Fibroblast of the conjunctiva (primary cell): ENCODE measurements at places on chromosomes 16 and 17.

- DNase-seq: no peak
These were observed 45.1 kb upstream of the ZNF750 start for GRCh38 chr17:82884970-82885353.

DNA sequence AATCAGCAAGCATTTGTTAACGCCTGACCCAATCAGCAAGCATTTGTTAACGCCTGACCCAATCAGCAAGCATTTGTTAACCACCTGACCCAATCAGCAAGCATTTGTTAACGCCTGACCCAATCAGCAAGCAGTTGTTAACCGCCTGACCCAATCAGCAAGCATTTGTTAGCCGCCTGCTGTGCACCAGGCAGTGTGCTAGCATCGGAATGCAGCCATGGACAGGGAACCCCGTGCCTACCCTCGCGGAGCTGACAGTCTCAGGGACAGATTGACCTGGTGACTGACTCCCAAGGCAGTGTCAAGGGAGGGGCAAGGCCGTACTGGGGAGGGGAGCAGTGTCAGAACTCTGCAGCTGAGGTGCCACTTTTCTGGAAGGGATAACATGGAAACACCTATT lies 66.9 kb downstream of the ABR start:
- DNase-seq: no peak

- no peak for DNase-seq
These were observed 1.9 kb downstream of the CBX2 start for GRCh38 chr17:79779661-79780365.

DNA sequence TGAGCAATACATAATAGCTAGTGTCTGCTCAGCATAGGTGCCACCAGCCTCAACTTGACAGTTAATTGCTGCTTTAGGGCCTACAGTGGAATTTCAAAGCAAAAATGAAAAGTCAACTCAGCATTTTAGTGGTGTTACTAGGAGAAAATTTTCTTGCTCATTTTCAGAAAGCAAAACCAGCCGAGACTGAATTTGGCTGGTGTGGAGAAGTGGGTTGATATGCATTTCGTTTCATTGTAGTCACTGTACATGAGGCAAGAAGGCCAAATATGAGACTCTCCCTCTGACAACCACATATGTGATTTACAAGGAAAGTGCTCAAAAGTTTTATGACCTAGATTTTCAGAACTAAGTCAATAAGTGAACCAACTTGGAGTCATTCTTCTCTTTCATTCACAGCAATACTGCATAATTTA lies 54.0 kb downstream of the DUSP14 start:
- DNase-seq: no peak

- DNase-seq: peak; percentile 63
These were observed 19.1 kb upstream of the STAC2 start for GRCh38 chr17:39244600-39245570.

GRCh38 chr17:70171159-70171558 lies 1.8 kb downstream of the KCNJ2 start:
- DNase-seq: no peak

DNA sequence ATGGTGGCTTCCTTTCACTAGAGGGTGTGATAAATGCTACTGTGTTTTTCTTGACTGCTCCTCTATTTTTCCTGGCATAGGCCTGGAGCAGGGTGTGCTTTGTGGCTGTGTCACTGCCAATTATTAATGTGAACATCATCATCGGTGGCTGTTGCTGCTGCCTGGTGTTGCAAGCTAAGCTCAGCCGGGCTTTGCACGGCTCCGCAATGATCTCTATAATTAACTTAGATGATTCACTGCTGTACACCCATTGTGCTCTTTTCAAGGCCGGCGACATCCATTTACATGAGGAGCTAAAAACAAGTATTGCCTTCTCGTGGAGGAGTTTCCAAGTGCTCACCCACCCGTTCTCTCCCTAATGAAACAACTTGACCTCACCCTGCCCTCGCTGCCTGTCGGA lies 160.1 kb upstream of the IRX3 start:
- peak; percentile 85 for DNase-seq

GRCh38 chr16:86980644-86981043 lies 336.5 kb downstream of the C16orf95 start:
- DNase-seq: no peak

- DNase-seq: no peak
These were observed 3.2 kb downstream of the TPSG1 start for GRCh38 chr16:1221628-1222552.

DNA sequence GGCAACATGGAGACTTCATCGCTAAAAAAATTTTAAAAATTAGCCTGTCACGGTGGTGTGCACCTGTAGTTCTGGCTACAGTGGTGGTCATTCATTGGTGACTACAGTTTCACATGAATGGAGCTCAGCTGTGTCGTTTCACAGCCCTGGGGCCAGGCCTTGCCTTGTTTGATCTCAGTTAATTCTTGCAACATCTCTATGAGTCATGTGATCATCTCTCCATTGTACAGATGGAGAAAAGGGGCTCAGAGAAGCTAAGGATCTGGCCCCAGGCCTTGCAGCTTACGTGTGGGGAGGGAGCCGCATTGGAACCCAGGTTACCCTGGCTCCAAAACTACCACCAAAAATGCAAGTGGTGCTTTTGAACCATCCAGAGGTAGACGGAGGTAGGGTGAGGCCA lies 49.4 kb downstream of the GDE1 start:
- no peak for DNase-seq

GRCh38 chr16:49458656-49459445 lies 85.2 kb downstream of the C16orf78 start:
- DNase-seq: no peak

DNA sequence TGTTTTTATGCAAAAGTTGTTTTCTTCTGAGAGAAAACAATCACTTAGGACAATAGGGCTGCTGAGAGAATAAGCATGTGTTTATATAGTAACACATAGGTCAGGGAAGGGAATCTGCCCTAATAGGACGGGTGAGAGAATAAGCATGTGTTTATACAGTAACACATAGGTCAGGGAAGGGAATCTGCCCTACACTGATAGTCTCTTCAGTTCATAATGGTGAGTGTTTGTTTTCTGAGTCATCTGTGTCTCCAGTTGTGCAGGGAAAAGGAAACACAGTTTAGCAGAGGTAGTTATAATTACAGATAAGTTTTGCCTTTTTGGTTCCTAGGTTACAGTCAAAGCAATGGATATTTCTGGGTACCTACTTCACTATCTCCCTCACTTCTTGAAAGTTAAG lies 252.3 kb upstream of the CA10 start:
- no peak for DNase-seq

GRCh38 chr17:61928101-61928436 lies 287 bp upstream of the INTS2 start:
- no peak for DNase-seq

GRCh38 chr16:13835387-13835786 lies 84.6 kb upstream of the ERCC4 start:
- DNase-seq: no peak

- no peak for DNase-seq
These were observed 5.3 kb upstream of the KAT7 start for GRCh38 chr17:49783071-49783715.

GRCh38 chr17:36512641-36513040 lies 22.0 kb downstream of the MYO19 start:
- no peak for DNase-seq

- DNase-seq: peak; percentile 22
These were observed 662.0 kb downstream of the CDH11 start for GRCh38 chr16:64459821-64460220.

DNA sequence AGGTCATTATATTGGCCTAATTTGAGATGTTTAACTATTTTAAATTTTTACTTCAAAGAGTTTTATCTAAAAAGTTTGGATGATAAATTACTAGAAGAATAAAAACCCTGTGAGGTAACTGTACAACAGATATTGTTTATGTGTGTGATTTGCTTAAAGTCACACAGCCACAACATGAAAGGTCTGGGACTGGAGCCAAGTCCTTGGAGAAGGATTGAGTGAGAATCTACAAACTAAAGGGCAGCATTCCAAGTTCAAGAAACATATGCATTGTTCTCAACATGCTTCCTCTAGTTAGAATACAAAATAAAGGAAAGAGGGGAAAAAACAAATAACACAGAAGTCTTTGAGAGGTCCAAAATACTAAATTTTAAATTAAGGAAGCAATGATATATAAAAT lies 131.5 kb upstream of the MON1B start:
- DNase-seq: no peak

GRCh38 chr17:31224366-31224765 lies 72.7 kb downstream of the OMG start:
- DNase-seq: no peak

DNA sequence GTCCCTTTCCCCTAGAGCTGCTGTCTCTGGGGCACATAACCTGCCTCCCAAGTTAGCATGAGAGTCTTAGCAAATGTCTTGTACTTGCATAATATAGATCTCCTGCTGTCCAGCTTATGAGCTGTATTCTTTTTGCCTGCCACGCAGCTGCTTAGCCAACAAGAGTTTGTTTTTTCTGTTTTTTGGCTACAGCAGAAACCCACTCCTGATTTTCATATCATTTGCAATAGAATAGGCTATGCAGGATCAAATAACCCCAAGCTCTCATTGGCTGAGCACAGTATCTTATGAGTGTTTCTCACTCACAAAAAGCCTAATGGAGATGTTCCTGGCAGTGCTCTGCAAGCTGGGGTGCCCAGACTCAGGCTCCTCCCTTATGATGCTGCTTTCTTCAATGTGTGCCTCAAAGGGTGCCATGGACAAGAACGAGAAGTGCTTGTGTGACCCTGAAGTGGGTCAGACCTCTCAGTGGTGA lies 23.1 kb downstream of the B9D1 start:
- DNase-seq: no peak

GRCh38 chr17:74691151-74691550 lies 21.6 kb downstream of the CD300LF start:
- DNase-seq: no peak

DNA sequence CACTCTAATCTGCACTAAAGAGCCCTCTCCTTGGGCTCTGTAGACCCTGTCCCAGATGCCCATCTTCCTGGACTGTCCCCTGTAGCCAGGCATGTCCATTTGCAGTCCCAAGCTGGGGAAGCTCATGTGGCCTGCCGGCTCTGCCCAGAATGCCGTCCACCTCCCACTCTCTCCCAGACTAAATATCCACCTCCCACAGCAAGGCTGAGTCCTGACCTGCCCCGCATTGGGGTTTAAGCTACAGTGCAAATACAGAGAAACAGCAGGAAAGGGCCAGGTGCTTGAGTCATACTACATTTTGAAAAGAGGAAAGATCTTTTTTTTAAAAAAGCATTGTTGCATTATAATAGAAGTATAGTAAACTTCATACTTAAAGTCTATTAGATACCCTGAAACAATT lies 3.0 kb downstream of the ST6GALNAC2 start:
- DNase-seq: no peak

DNA sequence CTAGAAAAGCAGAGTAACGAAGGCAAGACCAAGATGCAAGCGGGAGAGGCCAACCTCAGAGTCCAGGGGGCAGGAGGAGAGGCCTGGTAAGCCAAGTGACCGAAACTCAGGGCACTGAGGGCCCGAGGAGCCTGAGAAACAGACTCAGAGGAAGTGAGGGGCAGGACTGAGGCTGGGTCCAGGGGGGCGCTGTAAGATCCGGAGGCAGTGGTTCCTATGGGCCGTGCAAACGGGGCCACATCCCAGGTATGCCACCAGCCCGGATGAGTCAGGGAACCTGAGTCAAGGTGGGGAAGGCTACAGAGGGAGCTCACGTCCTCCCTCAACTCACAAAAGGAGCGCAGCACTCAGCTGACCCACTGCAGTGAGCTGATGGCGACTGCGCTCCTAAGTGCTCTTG lies 8.3 kb downstream of the ZDHHC7 start:
- no peak for DNase-seq

- DNase-seq: no peak
These were observed 1.2 kb downstream of the MAPK7 start for GRCh38 chr17:19379361-19380065.

DNA sequence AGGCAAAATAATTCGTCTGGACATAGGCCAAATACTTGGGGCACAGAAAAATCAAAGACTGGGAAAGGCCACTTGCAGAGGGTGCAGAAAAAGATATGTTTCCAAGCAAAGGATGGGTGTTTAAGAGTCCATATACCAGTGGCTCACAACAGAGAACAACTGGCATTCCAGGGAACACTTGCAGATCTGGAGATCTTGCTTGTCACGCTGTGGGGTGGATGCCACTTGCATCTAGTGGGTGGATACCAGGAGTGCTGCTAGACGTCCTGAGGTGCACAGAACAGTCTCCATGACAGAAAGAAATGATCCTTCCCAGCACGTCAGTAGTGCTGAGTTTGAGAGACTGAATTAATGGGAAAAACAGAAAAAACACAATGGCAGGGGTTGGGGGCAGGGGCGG lies 8.4 kb downstream of the CBX8 start:
- DNase-seq: no peak

GRCh38 chr17:7477392-7478275 lies 1.8 kb downstream of the ZBTB4 start:
- peak; percentile 24 for DNase-seq

GRCh38 chr17:56918916-56919315 lies 5.1 kb upstream of the TRIM25 start:
- no peak for DNase-seq

GRCh38 chr17:38653230-38653629 lies 21.5 kb downstream of the EPOP start:
- DNase-seq: no peak

DNA sequence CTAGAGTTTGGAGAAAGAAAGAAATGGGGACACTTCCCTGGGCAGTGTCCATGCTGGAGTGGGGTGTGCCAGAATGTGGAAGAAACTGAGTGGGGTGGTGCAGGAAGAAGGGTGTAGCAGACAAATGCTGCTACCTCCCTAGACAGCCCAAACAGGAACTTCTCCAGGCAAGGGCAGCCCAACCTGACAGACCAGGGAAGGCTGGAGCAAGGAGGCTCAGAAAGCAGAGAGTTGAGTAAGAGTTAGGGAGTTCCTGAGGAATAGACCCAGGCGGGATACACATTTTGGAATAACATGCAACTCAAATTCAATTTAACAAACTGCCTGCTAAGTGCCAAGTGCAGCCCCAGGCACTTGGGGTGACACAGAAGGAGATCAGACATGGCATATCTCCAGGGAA lies 1.0 kb upstream of the MYO18A start:
- DNase-seq: no peak

GRCh38 chr17:15966183-15966878 lies 21.4 kb downstream of the ADORA2B start:
- DNase-seq: no peak
